ENCODE measurements at places on chromosomes 1 and 21.

GRCh38 chr1:43554444-43554992, 23.8 kb downstream of the PTPRF start:
- no peak for DNase-seq

GRCh38 chr1:80072563-80072962, 1066.0 kb upstream of the ADGRL4 start:
- DNase-seq: no peak

- no peak for DNase-seq
These were observed 615.5 kb downstream of the NPHP4 start for GRCh38 chr1:5376538-5377247.

- no peak for DNase-seq
These were observed 80.6 kb downstream of the TNFSF18 start for GRCh38 chr1:172970186-172970585.

DNA sequence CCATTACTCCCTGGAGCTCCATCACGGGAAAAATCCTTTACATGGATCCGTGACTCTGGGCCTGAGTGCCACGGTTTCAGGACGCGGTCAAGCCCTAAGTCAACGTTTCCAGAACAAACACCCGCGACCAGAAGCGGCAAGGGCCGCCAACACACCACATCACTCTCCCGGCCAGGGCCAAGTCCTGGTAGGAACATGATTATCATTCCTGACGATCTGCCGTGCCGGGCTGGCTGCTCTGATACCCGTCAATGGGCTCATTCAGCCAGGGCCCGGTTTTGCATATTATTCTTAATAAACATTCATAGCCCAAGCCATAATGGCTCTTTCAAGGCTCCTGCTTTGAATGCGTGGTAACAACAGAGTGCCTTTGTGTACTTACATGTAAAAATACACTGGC, 44.6 kb upstream of the SIM2 start:
- DNase-seq: no peak

- DNase-seq: no peak
These were observed 448.1 kb upstream of the B3GALT2 start for GRCh38 chr1:193634470-193634869.

DNA sequence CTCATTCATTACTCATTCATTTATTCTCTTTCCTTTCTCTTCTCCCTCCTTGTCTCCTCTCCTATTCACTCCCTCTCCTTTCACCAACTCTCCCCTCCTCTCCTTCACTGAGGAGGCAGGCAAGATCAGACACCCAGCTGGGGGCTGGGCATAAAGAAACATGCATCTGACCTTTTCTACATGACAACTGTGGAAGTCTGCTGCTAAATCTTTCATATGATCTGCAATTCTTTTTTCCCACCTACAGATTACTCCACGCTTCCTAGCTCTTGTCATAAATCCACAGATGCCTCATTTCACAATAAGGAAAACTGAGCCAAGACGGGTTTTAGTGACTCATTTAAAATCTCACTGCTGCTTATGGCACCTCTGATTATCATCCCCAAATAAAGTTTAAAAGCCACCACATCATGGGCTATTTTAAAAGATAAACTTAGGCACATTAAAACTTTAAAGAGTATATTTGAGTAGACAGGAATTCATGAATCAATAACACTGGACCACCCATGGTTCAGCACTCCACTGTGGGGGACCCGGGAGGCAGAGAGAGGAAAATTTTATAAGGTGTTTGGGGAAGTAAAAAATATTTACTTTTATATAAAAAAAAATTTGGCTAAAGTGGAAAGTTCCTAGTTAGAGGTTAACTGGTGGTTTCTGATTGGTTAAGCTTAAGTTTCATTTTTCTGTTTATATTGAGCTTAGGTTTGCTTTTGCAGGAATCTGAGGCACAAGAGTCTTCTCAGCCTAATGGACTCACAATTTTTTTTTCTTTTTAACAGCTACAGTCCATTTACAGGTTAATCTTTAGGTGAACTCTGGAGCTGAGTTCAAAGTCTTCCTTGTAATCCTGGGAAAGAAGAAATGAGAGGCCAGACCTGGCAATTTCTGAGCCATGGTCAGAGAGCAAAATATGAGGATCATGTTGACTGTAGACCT, 55.8 kb upstream of the DNAH14 start:
- DNase-seq: no peak

DNA sequence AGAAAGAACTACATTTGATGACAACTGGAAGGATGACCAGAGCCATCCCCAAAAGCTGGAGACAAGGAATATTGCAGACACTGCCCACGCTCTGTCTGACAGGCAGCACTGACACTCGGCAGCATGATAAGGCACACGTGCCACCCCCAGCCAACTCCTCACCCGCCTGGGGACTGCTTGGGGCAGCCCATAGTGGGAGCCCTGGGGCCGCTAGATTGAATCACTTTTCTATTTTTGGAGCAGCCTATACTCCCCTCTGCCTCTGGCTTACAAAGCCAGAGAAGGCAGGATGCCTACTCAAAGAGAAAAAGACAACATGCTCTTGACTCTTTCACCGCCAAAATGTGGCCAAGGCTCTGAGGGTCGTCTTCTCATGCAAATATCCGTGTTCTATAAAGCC, 1.3 kb downstream of the SMG5 start:
- no peak for DNase-seq

DNA sequence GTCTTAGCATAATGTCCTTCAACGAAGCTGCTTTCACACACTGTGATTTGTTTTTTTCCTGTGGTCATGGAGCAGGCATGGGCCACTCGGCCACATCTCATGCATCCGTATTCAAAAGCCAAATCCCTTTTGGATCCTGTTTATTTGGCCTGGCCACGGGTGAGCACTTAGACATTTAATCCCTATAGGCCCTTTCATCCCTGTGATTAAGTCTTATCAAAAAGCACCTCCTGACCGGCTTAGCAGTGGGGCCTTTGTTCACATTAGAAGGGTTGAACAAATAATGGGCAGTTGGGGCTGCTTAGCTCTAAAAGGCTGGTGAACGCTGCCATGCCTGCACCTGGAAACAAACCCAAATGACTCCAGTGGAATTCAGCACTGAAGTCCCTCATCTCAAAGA, 2.0 kb downstream of the KCNE2 start:
- DNase-seq: no peak

DNA sequence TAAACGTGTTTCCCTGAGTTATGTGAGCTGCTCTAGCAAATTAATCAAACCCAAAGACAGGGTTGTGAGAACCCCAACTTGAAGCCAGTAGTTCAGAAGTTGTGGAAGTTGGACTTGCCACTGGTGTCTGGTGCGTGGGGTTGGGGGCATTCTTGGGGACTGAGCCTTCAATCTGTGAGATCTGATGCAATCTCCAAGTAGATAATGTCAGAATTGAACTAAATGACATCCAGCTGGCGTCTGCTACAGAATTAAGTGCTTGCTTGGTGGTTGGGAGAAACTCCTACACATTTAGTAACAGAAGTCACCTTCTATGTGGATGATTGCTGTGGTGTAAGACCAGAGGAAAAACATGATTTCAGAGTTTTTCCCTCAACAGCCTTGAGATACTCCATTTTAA, 207.4 kb downstream of the FGGY start:
- no peak for DNase-seq

GRCh38 chr1:193712392-193712791, 526.0 kb upstream of the B3GALT2 start:
- no peak for DNase-seq

DNA sequence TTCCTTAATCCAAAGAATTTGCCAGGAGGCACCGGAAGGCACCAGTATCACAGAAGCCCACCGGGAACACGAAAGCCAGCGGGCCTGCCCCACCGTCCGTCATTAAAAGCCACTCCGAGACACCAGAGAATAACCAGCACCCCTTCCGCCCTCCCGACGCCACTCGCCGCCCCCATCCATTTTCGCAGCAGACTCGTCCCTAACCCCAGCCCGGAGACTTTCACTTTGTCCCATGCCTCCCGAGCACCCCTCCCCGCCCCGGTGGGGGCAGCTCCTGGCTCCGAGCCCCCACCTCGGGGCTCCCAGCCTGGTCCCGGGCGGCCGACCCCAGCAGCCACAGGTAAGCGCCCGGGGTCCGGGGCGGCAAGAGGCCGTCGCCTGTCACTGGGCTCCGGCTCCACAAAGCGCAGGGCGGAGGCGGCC, 105.4 kb downstream of the SLC45A1 start:
- DNase-seq: peak; percentile 30

DNA sequence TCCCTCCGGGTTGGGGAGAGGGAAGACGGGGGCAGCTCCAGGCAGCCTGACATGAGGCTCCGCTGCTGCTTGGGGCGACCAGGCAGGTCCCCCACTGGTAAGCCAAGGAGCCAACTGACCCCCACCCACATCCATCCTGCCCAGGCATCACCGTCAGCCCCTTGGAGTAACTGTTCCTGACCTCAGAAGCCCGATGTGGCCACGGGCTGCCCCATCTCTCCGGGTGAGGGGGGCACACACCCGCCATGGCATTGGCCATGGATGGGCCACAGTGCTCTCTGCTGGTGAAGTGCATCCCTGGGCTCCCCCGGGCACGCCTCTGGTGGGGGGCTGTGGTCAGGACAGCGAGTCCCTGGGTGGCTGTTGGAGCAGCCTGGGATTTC, 100.0 kb downstream of the CRYAA start:
- DNase-seq: no peak

DNA sequence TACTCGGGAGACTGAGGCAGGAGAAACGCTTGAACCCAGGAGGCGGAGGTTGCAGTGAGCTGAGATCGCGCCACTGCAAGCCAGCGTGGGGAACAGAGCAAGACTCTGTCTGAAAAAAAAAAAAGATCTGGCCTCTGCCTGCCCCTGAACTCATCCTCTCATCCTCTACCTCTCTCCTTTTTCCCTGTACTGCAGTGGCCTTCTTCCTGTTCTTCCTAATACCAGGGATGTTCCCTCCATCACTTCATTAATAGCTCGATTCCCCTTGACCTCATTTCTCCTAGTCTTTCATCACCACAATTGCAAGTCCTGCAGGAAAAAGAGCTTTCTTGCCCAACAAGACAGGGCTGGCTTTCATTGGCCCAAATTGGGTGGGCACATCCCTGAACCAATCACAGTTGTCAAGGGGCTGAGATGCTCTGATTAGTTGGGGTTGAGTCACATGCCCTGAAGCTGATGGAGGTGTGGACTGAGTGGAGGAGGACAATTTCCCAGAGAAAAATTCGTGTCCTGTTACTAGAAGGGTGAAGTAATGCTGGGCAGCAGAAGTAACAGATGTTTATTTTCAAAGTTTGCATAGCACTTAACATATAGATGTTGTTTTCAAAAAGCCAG, 86.8 kb upstream of the PUM1 start:
- no peak for DNase-seq

DNA sequence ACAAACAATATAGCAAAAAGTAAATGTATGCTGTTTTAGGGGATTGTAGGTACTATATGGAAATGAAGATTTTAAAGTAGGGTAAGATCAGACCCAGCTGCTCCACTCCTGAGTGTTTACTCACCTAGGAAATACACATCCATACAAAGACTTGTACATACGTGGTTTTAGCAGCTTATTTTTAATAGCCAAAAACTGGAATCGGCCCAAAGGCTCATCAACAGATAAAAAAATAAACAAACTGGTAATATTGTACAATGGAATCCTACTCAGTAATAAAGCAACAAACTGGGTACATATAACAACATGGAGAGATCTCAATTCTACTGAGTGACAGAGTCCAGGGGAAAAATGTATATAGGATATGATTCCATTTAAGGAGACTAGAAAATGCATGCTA, 179.2 kb upstream of the TMEM51 start:
- no peak for DNase-seq

- no peak for DNase-seq
These were observed 22.2 kb downstream of the DESI2 start for GRCh38 chr1:244675167-244675566.

DNA sequence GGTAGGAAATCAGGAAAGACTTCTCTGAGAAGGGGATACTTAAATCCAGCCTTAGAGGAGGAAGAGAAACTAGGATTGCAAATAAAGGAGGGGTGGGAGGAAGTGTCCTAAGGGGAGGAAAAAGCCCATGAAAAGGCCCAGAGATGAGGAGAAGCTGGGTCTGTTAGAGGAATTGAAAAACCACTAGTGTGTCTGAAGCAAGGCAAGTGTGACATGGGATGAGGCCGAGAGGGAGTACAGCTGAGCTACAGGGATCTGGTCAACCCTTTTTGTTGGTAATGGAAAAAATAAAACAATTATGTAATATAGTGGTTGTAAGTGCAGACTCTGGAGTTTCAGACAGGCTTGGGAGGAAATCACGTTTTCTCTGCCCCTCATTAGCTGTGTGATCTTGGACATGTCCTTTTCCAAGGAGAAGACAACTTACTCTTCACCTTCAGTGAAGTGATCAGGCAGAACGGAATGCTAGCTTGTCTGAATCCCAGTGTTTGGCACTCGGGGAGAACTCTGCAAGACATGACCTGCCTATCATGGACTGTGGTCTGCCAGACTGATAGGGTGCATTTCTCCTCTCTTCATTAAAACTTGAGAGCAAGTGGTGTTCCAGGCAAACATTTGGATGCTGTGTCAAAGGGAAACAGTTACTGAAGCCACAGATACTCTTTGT, 7.4 kb upstream of the S100A10 start:
- DNase-seq: no peak

- no peak for DNase-seq
These were observed 65.6 kb upstream of the ERRFI1 start for GRCh38 chr1:8091691-8092090.

DNA sequence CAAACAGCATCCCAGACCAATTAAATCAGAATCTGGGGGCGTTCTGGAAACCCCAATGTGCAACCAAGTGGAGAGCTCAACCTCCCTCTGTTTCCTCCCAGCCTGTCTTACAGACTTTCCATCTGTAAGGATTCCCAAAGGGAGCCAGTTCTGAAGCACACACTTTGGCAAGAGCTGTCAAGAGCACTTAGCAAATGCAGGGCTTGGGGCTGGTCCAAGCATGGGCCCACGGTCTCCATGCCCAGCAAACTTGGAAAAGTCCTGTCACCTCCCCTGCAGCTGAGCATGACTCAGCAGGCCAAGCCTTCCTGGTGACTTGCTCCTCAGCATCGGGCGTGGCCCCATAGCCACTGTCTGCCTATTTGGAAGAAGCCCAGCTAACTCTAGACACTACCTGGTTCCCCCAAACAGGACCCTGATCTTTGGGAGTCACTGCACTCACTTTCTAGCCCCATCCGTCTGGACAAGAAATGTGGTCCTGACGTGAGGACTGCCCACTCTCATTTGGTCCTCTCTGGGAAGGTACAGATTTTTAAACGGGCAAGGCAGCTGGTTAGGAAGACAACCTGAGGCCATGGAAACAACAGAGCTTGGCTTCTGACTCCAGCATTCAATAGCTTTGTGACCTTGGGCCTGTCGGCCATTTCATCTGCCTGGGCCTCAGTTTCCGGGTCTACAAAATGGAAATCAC, 16.9 kb downstream of the SLC2A1 start:
- no peak for DNase-seq
